LNCaP clone FGC (cell line): ENCODE measurements at places on chromosomes 4 and X.

GRCh38 chr4:102352781-102353180 lies 7.5 kb upstream of the SLC39A8 start:
- DNase-seq = no peak

DNA sequence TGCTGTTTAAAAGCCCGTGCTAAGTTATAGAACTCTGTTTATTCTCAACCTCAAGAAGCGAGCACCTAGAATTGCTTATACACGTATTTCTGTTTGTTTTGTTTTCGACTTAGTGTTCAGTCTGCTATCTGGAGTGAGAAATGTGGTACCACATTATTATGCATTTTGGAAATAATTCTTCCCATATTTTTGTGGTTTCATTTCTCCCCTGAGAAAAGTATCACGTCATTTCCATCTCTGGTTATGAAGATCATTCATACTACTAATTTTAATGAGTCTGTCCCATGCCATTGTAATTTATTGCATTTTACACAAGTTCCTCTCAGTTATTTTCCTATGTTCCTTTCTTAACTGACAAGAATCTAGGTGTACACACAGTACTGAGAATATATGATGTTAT lies 186.0 kb downstream of the DCHS2 start:
- no peak for DNase-seq

DNA sequence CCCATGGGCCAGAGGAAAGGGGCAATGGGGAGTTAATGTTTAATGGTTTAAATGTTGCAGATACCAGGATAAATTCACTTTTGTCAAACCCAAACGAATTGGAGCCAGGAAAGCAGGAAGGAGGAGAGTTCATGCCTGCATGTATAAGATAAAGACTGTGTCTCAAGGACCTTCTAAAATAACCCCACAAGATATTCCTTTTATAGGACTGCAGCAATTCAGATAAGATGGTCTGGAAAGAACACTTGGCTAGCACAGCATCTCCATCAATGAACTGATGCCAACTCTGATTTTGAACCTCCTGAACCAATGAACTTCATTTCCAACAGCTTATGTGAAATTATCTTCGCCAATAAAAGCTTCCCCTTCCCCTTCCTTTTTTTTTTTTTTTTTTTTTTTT lies 31.3 kb upstream of the LONRF3 start:
- DNase-seq = no peak

DNA sequence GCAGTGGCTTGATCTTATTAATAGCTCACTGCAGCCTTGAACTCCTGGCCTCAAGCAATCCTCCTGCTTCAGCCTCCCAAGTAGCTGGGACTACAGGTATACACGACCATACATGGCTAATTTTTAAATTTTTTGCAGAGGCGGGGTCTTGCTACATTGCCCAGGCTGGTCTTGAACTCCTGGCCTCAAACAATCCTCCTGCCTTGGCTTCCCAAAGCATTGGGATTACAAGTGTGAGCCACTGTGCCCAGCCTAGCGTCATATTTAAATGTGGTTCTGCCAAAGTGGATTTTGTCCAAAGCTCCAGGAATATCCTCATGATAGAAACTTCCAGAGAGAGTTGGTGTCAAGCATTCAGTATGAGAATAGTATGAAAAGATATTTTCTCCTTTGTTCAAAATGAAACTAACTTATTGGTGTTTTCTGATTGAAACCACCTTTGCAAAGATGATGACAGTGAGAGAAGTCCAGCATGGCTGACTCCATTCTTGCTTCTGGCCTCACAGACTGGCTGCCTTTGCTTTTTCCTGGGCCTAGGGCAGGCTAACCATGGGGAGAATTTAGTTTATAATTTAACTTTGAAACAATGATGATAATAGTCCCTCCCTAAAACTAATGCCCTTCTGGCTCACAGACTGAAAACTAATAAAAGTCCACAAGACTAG lies 129.0 kb downstream of the C4orf51 start:
- DNase-seq = no peak

DNA sequence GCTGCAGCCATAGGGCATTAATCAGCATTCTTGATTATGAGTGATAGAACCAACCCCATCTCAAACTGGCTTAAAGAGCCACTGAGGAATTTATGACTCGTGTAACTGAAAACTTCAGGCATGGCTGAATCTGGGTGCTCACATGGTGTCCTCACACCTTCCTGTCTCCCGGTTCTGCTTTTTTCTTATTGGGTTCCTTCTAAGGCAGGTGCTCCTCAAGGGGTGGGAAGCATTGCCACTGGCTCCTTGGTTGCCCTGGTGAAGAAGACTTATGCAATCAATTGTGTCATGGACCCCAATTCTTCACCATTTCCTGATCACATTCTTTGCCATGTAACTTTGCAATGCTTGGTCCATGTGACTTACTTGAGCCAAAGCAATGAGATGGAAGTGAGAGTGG lies 4.3 kb upstream of the ZCCHC4 start:
- no peak for DNase-seq

GRCh38 chr4:186920483-186920882 lies 196.8 kb upstream of the FAT1 start:
- no peak for DNase-seq

GRCh38 chrX:108163333-108164082 lies 71.9 kb downstream of the ATG4A start:
- no peak for DNase-seq

DNA sequence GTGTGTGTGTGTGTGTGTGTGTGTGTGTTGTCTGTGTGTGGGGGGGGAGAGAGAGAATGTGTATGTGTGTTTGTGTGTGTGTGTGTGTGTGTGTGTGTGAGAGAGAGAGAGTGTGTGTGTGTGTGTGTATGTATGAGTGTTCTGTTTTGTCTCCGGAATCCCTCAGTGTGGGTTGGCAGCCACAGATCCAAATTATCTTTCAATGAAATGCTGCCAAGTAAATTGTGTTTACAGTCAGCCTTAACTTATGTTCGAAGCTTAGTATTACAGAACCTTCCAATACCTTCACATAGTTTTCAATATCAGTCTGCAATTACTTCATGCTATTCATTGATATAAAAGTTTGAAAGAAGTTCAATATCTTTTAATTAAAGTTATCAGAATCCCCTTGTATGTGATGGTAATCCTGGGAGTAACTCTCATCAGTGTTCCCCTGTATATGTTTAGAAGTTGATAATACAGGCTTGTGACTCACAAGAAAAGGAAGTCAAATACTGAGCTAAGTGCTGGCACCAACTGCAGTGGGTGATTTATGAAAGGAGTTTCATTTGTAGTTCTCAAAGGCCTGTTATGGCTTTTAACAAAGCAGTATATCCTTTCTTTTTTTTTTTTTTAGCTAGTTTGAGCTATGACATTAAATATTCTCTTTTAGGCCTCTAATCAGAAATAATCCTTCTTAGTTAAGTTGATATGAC lies 51.6 kb upstream of the HTR2C start:
- no peak for DNase-seq
